ENCODE measurements at places on chromosomes 1 and 21.

GRCh38 chr21:16908077-16908476, 604.8 kb upstream of the CXADR start:
- no peak for DNase-seq

GRCh38 chr1:84668185-84668584, 22.1 kb downstream of the SSX2IP start:
- DNase-seq, result no peak

DNA sequence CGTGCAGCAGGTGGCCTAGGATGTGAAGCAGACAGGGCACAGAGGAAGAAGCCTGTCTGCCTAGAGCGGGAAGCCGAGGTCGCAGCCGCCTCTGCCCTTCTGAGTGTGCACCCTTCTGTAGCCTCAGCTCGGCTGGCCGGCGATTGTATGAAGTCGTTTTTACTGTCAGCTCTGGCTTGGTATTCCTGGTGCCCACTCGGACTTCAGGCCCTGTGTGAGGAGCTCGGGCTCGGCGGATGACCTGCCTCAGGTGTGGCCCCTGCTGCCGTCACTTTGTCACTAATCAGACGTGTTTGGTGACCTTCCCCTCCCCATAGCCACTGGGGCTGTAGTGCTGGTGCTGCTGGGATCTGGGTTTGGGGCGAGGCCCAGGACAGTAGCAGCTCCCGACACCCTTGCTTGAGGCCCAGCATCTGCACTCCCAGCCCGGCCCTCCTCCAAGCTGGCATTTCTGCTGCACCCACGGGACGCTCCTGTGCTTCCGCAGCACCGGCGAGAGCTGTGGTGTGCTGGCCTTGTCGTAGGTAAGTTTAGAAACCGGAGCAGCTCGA, 18.1 kb downstream of the SLX9 start:
- DNase-seq, result peak; percentile 35

DNA sequence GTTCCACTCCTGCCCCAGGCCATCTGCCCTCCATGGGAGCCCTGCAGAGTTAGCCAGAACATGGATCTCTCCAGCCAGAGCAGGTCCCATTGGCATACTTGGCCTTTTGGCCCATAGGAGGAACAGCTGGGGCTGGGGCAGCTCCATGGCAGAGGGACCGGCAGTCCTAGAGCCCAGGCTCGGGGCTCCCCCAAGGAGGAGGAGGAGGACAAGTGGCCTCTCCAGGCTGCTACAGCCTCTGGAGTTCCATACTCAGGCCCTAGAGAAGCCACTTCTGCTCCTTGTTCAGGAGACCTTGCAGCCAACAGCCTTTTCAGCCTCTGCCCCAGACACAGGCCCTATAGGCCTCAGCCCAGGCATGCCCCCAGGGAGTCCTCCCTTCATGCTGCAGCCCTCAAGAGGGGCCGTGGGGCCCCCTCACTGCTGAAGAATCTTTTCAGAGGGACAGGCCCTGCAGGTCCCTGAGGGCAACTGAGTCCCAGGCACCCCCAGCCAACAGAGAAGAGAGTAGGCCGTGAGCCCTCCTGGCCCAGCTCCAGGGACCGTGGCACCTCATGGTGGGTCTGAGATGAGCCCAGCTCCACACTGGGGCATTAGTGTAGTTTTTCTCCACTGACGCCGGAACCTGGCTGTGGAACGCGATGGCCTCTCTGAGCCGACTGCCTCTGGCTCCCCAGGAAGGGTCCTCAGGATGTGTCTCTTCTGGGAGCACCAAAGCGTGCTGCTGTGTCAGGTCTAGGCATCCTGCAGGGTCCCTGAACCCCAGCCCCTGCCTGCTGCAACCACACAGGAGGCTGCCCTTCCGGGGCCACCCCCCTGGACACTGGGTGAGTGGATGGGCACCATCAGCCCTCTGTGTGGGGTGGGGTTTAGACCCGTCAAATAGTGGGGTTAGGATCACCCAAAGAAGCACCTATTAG, 297.6 kb upstream of the VAMP3 start:
- DNase-seq, result no peak

DNA sequence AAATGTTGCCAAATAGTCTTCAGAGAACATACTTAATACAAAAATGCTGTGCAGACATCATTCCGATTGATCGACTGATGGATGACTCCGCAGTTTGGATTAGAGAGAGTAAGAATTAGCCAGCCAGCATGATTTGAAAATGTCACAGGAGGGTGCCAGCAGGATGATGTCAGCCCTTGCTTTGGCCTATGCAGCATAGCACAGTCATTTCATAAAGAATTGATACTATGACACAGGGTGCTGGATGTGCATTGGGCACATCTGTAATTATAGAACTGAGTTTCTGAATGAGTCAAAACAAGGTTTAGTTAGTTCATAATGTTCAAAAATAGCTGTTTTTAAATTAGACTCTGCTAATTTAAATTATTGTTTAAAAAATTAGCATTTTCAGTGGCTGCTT, 21.6 kb upstream of the TRAF5 start:
- no peak for DNase-seq

- DNase-seq, result peak; percentile 85
These were observed 79.1 kb downstream of the NDUFS5 start for GRCh38 chr1:39105061-39105840.

- no peak for DNase-seq
These were observed 9.7 kb upstream of the LRRC53 start for GRCh38 chr1:74522148-74522547.

DNA sequence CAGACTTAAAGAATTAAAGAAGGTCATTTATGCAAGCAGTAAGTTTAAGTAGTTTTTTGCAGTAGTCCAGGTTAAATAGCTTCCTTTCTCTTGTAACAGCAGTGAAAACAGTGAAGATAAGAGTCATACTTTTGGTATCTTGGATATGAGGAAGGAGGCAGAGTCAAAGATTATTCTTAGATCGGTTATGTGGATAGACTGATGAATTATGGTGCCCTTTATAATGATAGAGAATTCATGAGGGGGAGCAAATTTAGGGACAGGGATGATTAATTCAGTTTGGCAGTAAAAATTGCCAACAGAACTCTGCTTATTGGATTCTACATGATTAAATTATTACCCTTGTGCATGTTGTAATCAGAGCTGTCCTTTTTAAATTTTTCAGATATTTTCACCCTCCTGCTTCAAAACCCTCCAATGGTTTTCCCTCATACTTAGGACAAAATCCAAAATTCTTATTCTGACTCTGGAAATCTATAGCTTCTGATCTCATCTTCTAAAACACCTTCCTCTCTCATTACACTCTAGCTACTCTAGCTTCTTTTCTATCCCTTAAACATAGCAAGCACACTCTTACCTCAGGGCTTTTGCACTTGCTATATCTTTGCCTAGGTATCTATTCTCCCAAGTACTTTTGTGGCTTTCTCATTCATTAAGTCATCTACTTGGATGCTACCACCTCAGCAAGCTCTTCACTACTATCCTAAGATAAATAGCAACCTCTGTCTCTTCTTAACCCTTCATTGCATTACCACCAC, 79.8 kb downstream of the PKN2 start:
- no peak for DNase-seq

DNA sequence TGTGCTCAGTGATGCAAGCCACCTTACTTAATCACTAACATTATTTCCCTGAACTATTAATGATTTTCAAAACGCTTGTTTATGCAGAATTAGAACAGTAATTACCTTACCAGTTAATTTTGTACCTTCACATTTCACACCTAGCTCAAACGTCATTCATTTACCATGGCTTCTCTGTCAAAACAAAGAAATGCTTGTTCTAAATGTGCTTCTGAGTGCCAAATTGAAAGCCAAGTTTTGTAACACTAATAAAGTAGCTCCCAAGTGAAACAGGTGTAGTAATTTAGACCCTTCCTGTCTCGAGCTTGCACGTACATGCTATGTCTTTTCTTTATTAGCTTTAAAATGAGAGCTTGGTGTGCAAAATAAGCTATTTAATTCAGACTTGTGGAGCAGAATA, 533.7 kb upstream of the PKN2 start:
- no peak for DNase-seq

DNA sequence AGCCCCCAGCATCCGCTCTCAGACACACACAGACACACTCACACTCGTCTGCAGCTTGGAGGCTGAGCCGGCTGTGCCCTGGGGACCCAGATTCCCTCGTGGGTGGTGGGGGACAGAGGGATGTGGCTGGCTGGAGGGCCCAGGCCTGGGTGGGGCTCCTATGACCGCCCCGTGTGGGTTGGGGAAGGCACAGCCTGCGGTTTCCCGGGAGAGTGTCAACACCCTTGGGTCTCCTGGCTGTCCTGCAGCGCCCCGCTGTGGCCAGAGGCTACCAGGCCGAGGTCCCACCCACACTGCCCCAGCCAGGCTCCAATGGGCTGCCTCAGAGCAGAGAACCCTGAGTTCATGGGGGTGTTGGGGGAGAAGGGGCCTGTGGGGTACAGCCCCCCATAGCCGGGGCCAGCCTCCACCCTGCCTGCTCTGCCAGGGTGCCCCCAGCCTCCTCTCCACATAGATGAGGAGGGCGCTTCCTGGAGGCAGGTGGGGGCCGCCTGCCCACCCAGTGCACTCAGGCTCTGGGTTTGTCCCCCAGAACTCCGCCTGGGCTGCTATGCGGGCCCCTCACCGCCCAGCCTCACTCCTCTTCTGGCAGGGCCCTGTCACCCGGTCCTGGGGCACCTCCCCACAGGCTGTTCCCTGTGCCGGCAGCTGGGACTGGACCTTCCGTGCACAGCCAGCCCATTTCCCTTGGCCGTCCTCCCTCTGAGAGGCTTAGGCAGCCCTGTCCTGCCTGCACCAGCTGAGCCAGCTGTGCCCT, at the start of gene TTC34:
TSS of gene TTC34 (minus strand) at position 159 of the 757 bp plus-strand sequence. CDS start 866 bp downstream, outside the sequence.
- DNase-seq, result no peak

GRCh38 chr1:193216920-193217319, 30.5 kb upstream of the B3GALT2 start:
- DNase-seq, result peak; percentile 38

- DNase-seq, result no peak
These were observed 14.6 kb downstream of the SEMA6C start for GRCh38 chr1:151131701-151132334.

DNA sequence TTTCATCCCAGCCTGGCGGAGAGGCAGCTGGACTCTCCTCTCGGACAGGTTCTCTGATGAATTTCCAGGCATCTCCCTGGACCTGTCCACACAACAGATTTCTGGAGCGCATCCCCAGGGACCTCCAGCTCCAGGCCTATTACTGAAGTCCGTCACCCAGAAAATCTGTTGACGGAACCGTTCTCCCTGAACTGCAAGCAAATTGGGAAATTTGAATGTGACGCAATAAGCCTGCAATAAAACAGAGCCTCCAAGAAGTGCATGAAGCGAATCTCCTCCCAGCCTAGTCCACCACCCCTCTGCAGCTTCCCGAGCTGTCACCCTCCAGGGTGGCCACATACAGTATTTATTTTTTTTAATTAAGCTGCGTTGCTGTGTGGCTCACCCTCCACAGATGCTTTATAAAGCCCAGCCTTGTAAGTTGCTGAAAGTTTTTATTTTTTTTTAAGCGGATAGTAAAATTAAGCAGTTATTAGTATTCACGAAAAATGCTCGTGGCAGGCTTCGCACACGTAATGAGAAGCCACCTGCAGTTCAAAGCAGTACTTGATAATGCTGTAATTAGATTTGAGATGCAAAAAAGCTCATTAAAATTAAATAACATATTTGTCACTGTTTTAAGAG, 173.3 kb downstream of the CAMTA1 start:
- no peak for DNase-seq

DNA sequence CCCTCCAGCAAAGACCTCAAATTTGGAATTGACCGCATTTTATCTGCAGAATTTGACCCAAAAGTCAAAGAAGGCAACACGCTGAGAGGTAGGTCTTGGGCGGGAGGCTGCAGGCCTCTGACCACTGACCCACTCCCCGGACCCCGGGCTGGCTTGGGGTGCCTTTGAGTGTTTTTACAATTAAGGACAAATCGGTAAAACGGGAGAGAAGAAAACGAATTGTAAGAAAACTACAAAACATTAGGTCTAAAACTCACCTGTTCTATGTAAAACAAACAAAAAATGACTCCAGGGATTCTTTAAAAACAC, 1.1 kb downstream of the HLX start:
- DNase-seq, result no peak

- DNase-seq, result no peak
These were observed 648.0 kb upstream of the PLXNA2 start for GRCh38 chr1:208892147-208892546.

DNA sequence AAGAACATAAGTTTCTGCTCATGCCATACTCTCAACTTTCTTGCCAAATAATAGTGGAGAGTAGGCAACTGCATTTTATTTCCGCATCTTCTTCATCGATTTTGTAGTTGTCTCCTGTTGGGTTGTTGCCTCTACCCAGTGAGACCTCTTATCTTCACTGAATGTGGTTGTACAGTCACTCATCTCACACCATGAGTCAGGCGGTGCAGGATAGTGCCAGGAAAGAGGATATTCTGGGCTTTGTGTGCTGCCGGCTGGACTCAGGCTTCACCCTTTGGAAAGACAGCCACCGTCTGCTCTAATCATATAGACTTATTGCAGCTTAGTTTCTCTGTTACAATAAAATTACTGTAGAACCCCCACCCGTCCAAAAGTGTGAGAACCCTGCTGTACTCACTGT, 154.3 kb upstream of the USP24 start:
- no peak for DNase-seq

GRCh38 chr1:11720033-11720376, 15.9 kb upstream of the AGTRAP start:
- no peak for DNase-seq

- no peak for DNase-seq
These were observed 650.3 kb upstream of the NR5A2 start for GRCh38 chr1:199377211-199377610.

GRCh38 chr21:38166173-38166535, 90.6 kb upstream of the KCNJ15 start:
- no peak for DNase-seq

DNA sequence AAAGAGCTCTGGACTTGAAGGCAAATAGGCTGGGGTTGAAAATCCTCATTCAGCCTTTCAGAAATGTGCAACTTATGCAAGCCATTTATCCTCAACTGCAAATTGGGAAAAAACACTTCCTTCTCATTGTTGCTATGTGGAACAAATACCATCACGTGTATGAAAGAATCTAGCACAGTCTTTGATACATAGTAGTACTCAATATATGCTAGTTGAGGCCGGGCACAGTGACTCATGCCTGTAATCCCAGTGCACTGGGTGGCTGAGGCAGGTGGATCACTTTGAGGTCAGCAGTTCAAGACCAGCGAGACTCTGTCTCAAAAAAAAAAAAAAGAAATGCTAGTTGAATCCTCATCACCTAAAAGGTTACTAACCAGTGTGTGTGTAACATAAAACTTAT, 8.2 kb downstream of the PI4KB start:
- DNase-seq, result no peak

GRCh38 chr1:83845437-83846071, 153.4 kb downstream of the TTLL7 start:
- DNase-seq, result no peak

GRCh38 chr1:108732398-108732797, 14.1 kb upstream of the STXBP3 start:
- no peak for DNase-seq
